Left renal pelvis (tissue), 4 donors: ENCODE measurements at places on chromosomes 7 and 10.

GRCh38 chr10:97190450-97190849 lies 4.7 kb upstream of the SLIT1 start:
- DNase-seq: no peak

DNA sequence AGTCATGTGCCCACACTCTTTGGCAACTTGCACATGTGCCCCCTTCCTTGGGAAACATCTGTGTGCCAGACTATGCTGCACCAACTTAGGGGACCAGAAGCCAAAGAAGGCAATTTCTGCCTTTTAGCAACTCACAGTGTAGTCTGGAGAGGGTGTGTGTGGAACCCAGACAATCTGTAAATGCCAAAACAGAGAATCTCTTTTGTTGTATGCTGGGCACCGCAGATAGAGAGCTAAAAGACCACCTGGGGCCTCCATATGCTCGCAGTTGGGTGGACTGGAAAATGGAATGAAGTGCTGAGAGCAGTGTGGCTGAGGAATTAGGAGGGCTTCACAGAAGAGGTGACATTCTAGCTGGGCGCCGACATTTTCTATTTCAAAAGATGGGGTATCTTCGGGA lies 26.4 kb downstream of the UBTD1 start:
- no peak for DNase-seq

GRCh38 chr7:28675429-28675828 lies 263.1 kb downstream of the CREB5 start:
- no peak for DNase-seq

- DNase-seq: no peak
These were observed 48.2 kb upstream of the NFKB2 start for GRCh38 chr10:102347236-102347828.

DNA sequence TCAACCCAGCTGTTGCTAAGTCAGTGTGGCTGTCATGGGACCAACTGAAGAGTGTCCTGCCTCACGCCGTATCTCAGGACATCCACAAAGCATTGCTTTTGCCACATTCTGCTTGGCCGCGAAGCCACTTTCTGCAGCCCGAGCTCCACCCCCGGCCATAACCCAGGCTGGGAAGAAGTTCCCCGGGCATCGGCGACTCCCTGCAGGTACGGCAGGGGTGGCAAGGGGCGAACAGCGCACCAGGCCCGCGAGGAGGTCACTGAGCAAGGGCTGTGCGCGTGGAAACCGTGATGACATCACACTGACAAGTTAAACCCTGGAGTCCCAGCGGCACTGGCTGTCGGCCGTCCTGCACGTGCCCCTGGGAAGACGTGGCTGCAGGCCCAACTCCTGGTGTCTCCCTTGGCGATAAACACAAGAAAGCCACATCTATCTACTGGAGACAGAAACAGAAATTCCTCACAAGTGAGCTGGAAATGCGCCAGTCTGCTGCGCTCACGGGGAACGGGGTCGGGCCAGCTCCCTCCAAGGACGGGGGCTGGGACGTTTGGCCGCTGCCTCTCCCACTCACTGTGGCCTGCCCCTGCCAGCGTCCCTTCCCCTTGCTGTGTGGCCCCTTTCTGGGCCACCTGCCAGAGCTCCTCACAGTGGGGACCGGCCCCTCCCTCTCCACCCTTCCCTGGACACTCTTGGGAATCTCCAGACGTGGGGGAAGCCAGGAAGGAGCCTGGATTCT lies 326.3 kb downstream of the DNAJB6 start:
- peak; percentile 44 for DNase-seq

GRCh38 chr10:112782200-112782907 lies 167.7 kb upstream of the TCF7L2 start:
- DNase-seq: no peak
